ENCODE measurements at places on chromosomes 6 and 20. TPM values are rescaled to one million over a fixed set of nuclear protein-coding genes. Genes with fewer than 3 reads are reported as not detected.

DNA sequence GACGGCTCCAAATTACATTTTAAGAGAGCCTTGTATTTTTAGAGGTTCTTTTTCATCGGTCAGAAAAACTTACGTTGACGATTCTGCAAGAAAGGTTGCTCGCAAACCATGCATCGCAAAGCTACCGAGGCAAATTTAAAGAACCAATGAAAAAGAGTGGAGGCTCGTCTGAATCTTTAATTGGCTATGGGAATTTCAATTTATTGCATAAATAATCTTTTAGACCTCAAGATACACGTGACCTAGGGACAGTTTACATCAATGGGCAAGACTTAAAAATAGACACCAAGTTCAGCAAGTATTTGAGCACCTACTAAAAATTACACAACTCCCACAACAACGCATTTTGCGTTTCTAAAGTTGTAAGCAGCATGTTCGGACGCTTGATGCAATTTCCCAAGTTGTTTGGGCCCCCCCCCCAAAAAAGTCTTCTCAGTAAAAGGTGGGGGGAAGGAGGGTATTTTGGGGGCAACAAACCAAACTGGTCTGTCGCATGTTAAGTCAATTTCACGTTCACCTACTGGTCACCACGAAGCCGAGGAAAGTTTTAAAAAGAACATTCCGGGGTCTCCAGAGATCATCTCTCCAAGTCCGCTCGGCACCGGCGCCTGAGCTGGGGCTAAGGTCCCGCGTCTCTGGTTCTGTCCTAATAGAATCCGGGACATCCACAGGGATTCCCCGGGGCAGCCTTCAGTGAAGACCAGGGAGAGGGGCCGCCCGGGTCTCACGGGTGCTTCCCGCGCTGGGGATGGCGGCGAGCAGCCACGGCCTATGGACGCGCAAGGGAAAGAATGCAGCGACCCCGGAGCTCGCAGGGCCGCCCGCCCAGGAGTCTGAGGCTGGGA is 851 bp downstream of the SNX5 start:
- no peak for DNase-seq

GRCh38 chr6:105433723-105434122 is 30.8 kb upstream of the PREP start:
- no peak for DNase-seq

- DNase-seq = peak; percentile 76
These were observed 8.3 kb downstream of the PHF3 start for GRCh38 chr6:63643862-63644261.

GRCh38 chr6:89379281-89379680 is 26.8 kb upstream of the UBE2J1 start:
- no peak for DNase-seq

DNA sequence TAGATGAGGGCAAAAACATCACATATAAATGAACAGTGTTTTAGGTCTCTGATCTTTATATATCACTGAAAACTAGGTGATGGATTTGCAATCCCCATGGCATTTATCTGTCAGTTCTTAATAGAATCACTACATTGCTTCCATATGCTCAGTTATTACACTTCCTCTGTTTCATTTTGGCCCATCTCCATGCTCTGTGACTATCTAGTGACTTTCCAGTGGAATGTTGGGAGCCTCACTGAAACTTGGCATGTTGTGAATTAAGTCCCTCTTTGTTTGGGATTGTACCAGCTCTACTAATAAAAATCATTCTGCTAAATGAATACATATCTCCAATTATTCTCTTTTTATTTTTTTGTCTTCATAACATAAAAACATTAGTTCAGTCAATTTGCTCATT is 226.1 kb upstream of the CEP162 start:
- no peak for DNase-seq

DNA sequence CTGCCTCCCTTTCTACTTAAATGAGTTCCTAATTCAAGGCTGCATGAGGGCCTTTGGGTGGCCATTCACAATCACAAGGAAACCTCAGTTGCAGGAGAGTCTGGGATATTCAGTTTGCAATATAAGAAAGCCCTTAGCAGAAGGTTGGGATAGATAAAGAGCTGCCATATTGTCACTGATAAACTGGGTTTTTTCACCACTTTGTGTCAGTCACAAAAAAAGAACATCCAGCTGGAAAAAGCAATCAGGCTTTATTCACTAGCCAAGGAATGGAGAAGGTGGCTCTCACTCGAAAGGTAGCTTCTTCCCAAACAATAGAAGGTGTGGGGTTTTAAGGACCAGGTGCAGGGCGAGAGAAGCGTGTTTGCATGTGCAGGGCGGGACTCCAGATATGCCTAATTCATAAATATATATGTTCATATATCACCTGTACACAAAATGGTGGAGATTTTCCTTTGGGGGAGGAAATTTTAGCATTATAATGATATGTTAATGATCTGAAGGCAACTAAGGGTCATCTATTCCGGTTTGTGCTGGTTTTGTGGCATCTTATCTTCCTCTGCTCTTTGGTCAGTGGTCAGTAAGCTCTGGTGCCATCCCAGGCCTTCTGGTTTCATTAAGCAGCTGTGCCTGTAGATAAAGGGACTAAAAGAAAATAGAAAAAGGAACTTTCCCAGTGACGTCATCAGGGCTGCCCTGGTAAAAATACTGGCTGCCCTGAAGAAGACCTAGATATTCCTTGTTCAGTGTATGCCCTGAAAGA is 97.1 kb upstream of the IYD start:
- DNase-seq = peak; percentile 48

DNA sequence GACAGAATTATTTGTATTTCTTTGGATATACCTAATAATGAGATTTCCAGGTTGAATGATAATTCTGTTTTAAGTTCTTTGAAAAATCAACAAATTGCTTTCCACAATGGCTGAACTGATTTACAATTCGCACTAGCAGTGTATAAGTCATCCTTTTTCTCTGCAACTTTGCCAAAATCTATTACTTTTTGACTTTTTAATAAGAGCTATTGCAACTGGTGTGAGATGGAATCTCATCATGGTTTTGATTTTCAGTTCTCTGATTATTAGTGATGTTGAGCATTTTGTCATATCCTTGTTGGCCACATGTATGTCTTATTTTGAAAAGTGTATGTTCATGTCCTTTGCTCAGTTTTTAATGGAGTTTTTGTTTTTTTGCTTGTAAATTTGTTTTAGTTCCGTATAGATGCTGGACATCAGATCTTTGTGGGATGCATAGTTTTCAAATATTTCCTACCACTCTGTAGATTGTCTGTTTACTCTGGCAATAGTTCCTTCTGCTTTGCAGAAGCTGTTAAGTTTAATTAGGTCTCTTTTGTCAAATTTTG is 409.8 kb upstream of the CITED2 start:
- no peak for DNase-seq

DNA sequence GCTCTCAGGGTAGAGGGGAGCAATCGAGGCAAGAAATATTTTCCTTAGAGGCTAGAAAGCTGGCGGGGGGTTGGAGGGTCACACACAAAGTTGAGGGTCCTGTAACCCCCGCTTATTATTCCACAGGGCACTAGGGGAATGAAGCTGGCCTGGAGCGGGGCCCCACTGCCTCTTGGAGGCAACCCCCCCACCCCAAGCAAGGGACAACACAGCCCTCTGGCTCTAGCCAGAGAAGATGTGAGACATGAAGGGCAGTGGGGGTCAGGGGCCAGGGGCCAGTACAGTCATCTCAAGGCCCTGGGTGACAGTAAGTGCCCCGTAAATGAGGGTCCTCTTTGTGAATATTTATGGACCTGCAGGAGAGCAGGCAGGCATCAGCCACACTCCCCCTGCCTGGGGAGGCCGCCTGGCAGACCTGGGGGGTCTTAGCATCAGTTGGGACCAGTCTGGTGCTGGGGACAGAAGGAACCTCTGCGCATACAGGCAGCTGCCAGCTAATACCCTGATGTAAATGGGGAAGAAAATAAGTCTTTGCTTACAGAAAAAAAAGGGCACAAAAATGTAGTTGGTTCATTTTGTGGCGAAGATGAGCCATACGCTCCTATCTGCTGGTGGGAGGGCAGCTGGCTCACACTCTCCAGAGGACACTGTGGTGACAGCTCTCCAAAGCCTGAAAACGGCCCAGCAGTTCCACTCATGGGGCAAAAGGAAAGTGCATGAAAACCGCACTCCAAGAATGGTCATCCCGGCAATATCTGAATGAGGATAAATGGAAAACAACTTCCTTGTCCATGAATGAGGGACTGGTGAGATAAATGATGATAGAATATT is 21.9 kb downstream of the SPATA2 start:
- no peak for DNase-seq

DNA sequence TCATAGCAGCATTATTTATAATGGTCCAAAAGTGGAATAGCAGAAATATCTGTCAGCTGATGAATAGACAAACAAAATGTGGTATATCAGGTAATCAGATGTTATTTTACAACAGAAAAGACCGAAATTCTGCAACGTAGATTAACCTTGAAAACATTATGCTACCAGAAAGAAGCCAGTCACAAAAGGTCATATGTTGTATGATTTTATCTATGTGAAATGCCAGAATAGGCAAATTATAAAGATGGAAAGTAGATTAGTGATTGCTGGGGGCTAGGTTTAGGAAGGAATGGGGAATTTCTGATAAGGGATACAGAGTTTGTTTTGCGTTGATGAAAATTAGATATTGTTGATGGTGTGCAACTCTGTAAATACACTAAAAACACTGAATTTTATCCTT is 165.0 kb upstream of the STMND1 start:
- no peak for DNase-seq

DNA sequence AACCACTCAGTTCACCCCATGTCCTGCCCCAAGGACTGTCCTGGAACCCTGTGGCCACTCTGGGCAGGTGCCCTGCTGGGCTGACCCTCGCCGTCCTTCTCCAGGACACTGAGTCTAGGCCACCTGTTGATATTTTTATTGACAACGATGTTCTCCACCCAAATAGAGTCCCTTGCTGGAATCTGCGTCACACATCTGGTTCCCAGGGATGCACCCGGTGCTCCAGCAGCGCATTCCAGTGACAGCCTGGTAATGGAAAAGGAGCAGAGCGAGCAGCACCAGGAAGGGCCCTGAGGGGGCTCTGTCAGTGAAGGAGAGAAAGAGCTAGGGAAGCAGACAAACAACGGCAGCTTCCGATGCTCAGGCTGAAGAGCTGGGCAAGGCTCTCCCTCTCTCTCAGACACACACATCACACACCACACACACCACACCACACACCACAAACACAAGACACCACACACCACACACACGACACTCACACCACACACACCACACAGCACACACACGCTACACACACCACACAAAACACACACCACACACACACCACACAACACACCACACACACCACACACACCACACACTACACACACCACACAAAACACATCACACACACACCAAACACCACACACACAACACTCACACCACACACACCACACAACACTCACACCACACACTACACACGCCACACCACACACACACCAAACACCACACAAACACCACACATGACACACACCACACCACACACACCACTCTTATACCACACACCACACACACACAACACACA is 117.9 kb upstream of the THBS2 start:
- no peak for DNase-seq

DNA sequence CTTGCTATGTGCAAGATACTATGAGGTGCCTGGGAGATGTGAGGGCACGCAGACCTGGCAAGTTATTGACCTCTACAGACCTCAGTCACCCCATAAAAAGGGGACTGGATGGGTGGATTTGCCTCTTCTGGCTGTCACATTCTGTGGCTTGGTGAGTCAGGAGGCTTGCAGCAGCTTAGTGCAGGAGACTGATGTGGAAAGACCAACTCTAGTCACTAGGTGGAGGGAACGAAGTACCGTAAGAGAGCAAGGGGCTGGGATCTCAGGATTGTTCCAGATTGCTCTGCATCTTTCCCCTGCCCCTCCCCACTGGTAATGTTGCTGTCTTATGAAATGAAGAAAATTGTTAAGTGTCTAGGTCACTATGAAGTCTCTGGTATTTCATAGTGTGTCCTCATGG is 3.3 kb downstream of the MAPRE1 start:
- DNase-seq = no peak

DNA sequence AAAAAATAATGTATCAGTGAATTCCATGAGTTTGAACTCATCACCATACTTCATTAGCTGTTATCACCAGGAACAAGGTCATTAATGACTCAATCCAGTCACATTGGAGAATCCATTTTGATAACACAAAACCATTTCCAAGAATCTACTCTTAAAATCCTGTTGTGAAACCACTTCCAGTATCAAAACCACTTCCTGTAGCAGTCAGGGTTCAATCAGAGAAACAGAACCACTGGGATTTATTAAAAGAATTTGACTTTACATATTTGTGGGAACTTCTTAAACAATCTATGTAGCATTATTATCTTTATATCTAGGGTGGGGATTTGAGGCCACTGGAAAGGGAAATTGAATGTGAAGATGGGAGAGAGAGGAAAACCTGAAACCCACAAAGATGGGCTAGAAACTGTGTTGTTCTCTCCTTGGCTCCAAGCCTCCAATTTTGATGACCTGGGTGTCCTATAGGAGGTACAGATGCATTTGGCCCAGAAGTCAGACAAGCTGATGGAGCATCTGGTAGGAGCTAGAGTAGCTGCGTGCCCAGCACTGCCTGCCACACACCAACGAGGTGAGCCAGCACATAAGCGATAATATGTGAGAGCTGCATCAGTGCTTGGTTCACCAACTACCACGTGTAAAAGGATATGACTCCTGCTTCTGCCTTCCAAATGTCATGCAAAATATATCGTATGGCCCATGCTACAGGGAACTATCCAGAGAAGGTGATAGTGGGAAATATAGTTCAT is 117.0 kb downstream of the TMEM200A start:
- DNase-seq = peak; percentile 10

GRCh38 chr6:115573861-115574260 is 486.8 kb downstream of the FRK start:
- DNase-seq = no peak

GRCh38 chr6:16514249-16514648 is 247.0 kb downstream of the ATXN1 start:
- DNase-seq = peak; percentile 70

DNA sequence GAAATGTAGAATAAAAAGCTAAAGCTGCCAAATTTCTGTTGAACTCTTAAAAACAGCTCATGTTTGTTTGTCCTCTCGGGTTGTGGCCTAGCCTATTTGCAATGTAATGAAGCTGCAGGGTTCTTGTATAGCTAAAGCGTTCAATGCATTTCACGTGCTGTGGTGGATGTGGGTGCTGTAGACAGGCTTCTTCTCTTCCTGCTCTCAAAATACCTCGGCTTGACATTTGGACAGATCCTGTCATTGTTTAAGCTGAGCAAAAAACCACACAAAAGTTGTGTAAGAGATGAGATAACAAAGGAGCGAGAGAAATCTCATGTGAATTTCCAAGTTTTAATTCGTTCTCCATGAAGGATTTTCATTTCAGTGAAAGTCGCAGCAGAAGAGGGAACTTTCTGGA is 196.3 kb upstream of the UST start:
- DNase-seq = no peak

DNA sequence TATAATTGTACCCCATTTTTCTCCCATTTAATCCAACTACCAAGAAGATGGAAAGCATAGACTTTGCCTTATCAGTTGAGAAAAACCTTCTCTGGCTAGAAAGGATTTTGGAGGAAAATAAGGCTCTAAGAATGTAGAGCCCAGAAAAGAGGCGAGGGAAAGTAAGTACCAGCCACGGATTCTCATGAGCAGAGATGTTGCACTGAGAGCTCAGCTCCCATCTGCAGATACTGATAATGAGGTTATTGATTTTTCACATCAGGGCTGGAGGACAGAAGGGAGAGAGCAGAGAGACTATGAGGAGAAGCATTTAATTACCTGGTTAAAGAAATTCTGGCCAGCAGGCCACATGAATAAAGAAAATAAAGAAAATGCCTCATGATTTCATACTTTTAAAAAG is 104.4 kb upstream of the FAM184A start:
- no peak for DNase-seq

The MRPS18B gene
- total RNA-seq = 81.1 TPM

The GPX5 gene
- total RNA-seq = not detected

The COL9A3 gene
- total RNA-seq = 0.27 TPM

The PKIB gene
- total RNA-seq = not detected

The GPSM3 gene
- 58.7 TPM for total RNA-seq

The BNIP5 gene
- total RNA-seq = not detected

The C6orf15 gene
- total RNA-seq = not detected

Measured in hematopoietic multipotent progenitor cell (in vitro differentiated cells).